ENCODE measurements at places on chromosomes 13 and 19. TPM values are rescaled to one million over a fixed set of nuclear protein-coding genes. Genes with fewer than 3 reads are reported as not detected.

DNA sequence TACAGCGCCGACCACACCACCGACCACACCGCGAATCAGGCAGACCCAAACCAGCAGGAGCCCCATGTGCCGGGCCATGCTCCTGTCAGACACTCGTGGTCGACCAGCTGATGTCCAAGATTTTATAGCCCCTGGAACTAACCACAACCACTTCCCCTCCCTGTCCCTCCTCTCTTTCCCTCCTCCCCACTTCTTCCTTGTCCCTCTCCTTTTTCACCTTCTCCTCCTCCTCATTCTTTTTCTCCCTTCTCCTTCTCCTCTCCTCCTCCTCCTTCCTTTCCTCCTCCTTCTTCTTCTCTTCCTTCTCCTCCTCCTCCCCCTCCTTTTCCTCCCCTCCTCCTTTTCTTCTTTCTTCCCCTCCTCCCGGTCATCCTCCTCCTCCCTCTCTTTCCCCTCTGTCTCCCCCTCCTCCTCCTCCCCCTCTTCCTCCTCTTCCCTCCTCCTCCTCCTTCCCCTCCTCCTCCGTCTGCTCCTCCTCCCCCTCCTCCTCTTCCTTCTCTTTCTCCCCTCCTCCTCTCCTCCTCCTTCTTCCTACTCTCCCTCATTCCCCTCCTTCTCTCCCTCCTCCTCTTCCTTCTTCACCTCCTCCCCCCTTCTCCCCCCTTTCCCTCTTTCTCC is 670 bp downstream of the BSPH1 start:
- H3K27ac ChIP-seq = no peak overlapping the region
- no peak overlapping the region for H3K4me3 ChIP-seq
- DNase-seq = no peak
- no peaks in the 10 kb centered on the region for H3K36me3 ChIP-seq

DNA sequence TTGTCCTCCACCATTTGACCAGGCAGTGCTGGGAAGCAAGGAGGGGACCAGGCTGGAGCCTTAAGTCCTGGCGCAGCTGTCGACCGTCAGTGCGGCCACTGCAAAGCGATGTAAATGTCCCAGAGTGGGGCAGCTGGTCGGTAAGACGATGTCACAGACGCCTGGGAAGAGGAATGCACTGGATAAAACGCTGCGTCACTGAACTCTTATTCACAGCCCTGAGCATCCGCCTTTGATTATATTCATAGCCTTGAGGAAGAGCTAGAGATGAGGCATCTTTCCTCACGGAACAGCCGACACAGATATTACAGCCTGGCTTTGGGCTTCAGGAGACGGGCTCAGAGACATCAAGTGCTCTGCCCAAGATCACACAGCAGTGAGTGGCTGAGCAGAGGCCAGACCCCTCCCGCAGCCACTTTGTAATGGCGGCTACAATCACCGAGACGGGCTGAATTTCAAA is 17.6 kb upstream of the TUBGCP3 start:
- peaks cover 12% of the 10 kb centered on the region for H3K4me1 ChIP-seq
- H3K4me3 ChIP-seq = peak overlapping the region; percentile 52
- H3K27me3 ChIP-seq = no peaks in the 10 kb centered on the region
- DNase-seq = peak; percentile 42
- H3K27ac ChIP-seq = peak overlapping the region; percentile 65
- no peaks in the 10 kb centered on the region for H3K36me3 ChIP-seq

DNA sequence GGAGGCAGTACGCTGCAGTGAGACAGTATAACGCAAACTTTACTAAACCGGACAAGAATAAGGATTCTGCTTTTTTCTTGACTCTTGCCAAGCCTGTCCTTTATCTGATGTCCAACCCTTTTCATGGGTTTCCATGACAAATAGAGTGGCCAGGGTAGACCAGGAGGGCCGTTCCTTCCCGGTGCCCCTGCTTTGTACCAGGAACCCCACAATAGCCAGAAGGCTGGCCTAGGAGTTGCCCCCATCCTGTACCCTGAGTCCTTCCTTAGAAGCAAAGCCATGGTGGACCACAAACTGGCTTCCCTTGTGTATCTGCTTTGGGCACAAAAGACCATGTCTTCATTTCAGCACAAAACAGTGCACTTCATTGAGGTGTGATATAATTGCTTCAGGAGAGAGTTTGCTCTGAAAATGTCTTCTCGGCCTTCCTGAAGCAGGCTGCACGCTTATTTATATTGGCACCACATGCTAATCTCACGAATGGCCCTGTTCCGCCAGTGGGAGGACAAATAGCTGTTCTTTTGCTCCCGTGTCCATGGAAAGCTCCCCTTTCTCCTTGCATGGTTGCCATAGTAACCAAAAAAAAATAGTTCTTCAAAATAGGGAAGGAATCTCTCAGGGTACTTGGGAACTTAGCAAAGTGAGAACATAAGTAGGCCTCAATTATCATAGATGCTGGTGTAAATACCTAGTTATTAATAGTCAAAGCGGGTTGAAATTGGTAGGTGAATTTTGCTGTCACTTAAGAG is 222.1 kb downstream of the ZIC5 start:
- H3K4me1 ChIP-seq = no peaks in the 10 kb centered on the region
- no peak overlapping the region for H3K4me3 ChIP-seq
- no peak overlapping the region for H3K27ac ChIP-seq
- no peak for DNase-seq

DNA sequence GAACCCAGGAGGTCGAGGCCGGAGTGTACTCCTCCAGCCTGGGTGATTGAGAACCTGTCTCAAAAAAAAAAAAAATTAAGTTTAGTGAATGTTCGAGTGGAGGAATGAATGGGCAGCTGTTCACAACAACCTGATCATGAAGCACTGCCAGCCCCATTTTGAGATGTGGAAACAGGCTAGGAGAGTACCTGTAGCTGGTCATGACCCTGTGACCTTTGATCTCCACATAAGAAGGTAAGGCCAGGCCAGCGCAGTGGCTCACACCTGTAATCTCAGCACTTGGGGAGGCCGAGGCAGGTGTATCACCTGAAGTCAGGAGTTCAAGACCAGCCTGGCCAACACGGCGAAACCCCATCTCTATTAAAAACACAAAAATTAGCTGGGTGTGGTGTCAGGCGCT is 7.6 kb downstream of the RAVER1 start:
- no peaks in the 10 kb centered on the region for H3K4me1 ChIP-seq
- H3K27ac ChIP-seq = no peak overlapping the region
- H3K27me3 ChIP-seq = no peaks in the 10 kb centered on the region
- peaks cover 98% of the 10 kb centered on the region for H3K36me3 ChIP-seq
- H3K4me3 ChIP-seq = no peak overlapping the region

GRCh38 chr13:98398581-98398980 is 178.3 kb downstream of the STK24 start:
- no peak overlapping the region for H3K4me3 ChIP-seq
- no peak for DNase-seq
- H3K27ac ChIP-seq = no peak overlapping the region
- no peaks in the 10 kb centered on the region for H3K27me3 ChIP-seq

DNA sequence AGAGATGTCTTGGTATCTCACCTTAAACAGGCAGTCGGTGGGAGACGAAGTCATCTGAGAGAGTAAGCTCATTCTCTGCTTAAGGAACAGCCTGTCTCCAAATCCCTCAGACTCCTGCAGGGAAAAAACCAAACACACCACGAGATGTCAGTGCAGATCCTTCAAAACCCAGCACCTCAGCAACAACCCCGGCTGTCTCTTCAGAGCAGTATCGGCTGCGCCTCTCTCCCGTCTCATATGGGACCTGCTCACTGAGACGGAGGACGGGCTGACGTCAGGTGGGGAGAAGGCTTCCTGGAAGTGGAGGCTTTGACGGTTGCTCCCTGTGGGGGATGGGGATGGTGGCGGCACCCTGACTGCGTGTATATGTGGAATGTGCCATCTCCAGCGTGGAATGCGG is 43.6 kb downstream of the ANKRD27 start:
- no peak for DNase-seq
- H3K4me1 ChIP-seq = no peaks in the 10 kb centered on the region
- no peak overlapping the region for H3K4me3 ChIP-seq
- H3K27ac ChIP-seq = no peak overlapping the region
- peaks cover 38% of the 10 kb centered on the region for H3K36me3 ChIP-seq

DNA sequence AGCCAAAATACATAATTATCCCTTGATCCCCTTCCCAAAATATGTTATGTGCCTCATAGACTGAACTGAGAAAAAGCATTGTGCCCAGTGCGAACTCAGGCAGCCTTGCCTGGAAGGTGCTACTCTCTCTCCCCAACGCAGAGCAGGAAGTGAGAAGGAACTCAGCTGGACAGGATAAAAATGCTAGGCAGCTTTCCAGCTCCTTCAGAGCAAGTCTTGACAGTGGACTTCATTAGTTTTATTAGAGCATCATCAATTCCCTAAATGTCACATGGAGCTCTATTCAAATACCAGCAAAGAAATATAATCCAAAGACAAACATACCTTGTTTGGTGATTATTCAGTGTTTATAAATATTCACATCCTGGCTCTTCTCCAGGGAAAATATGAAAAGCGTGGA is 202.4 kb downstream of the RFC3 start:
- no peaks in the 10 kb centered on the region for H3K27me3 ChIP-seq
- H3K4me1 ChIP-seq = no peaks in the 10 kb centered on the region
- no peak overlapping the region for H3K27ac ChIP-seq
- no peaks in the 10 kb centered on the region for H3K36me3 ChIP-seq
- no peak overlapping the region for H3K4me3 ChIP-seq

GRCh38 chr13:114282041-114282670 is 755 bp downstream of the UPF3A start:
- no peaks in the 10 kb centered on the region for H3K27me3 ChIP-seq
- H3K4me1 ChIP-seq = peaks cover 39% of the 10 kb centered on the region
- peaks cover 3% of the 10 kb centered on the region for H3K36me3 ChIP-seq
- peak; percentile 93 for DNase-seq
- peak overlapping the region; percentile 88 for H3K27ac ChIP-seq

- no peaks in the 10 kb centered on the region for H3K27me3 ChIP-seq
- DNase-seq = no peak
- H3K4me3 ChIP-seq = no peak overlapping the region
- peaks cover 68% of the 10 kb centered on the region for H3K4me1 ChIP-seq
- no peaks in the 10 kb centered on the region for H3K36me3 ChIP-seq
- H3K27ac ChIP-seq = peak overlapping the region; percentile 93
Observed at GRCh38 chr13:110367620-110368019, 60.5 kb downstream of the COL4A2 start.

DNA sequence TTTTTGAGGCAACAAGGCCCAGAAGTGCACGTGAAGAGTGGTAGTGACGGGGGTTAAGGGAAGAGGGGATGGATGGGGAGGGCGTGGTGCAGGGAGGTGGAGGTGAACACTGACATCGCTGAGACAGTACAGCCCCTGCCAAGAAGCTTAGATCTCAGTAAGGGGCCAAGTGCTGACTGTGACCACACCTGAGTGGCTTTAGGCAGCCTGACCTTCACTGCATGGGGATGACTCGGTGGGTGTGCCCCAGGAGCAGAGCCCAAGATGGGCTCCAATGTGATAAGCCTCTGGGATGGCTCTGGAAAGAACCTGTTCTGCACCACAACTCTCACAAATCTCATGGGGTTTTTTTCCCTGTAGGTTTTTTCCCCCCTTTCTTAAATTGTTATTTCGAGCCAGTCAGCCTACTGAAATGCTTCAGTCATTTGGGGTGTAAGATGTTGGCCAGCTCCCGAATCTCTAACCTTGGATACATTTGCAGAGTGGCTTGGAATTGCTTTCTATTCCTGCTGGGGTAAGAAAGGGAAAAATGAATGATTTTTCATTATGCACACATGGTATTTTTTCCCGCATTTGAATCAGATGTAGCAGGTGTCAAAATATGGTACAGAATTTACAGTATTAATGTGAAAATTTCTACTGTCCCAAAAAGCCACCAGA is 165.0 kb downstream of the TM9SF2 start:
- no peaks in the 10 kb centered on the region for H3K27me3 ChIP-seq
- H3K36me3 ChIP-seq = no peaks in the 10 kb centered on the region
- H3K4me3 ChIP-seq = no peak overlapping the region
- H3K27ac ChIP-seq = no peak overlapping the region
- no peaks in the 10 kb centered on the region for H3K4me1 ChIP-seq

DNA sequence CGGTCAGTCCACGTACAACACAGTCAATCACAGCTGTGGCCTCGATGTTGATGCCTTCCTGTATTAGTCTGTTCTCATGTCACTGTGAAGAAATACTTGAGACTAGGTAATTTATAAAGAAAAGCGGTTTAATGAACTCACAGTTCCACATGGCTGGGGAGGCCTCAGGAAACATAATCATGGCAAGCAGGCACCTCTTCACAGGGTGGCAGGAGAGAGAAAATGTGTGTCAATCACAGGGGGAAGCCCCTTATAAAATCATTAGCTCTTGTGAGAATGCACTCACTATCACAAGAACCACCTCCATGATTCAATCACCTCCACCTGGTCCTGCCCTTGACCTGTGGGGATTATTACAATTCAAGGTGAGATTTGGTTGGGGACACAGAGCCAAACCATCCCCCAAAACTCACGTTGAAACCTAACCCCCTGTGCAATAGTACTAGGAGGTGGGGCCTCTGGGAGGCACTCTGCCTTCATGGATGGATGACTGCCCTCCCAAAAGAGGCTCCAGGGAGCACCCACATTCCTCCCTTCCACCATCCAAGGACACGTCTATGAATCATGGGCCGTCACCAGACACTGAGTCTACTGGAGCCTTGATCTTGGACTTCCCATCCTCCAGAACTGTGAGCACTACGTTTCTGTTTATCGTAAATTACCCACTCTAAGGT is 2.3 kb upstream of the PROZ start:
- peaks cover 5% of the 10 kb centered on the region for H3K27me3 ChIP-seq
- H3K27ac ChIP-seq = no peak overlapping the region
- H3K4me1 ChIP-seq = peaks cover 22% of the 10 kb centered on the region
- H3K36me3 ChIP-seq = no peaks in the 10 kb centered on the region
- no peak for DNase-seq
- no peak overlapping the region for H3K4me3 ChIP-seq

DNA sequence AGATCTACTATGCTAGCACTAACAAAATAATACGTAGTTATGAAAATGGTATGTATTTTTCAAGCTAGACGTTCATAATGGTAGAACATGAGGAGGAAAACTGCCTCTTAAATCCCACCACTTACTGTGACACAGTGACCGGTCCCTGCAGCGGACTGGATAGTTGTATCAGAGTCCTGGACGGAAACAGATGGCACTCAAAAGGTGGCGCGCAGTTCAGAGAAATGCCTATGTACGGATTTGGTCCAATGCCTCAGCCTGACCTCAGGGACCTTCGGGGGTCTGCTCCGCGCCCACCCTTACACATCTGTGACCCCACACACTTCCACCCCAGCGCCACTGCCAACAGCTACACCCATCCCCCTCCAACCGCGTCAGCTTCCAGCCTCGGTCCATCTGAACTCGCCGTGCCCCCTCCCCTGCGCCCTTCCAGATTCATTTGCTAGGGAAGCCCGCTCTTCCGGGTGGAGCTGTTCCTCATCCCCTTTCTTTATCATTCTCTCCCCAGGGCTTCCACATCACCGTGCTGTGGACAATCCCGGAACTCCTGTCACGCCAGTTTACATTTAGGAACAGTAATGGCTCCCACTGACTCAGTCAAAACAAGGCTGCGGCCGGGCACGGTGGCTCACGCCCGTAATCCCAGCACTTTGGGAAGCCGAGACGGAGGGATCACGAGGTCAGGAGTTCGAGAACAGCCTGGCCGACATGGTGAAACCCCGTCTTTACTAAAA is 792 bp upstream of the LENG8 start:
- H3K27ac ChIP-seq = peak overlapping the region; percentile 96
- H3K4me1 ChIP-seq = peaks cover 62% of the 10 kb centered on the region
- no peaks in the 10 kb centered on the region for H3K27me3 ChIP-seq

The SLC25A15 gene
- total RNA-seq = 5.1 TPM

The GTF2F1 gene
- total RNA-seq = 53.3 TPM

The SPRED3 gene
- 0.83 TPM for total RNA-seq

The DKKL1 gene
- total RNA-seq = 0.83 TPM

The ZNF763 gene
- total RNA-seq = 5.4 TPM

The NFIX gene
- 81.0 TPM for total RNA-seq

The SCN1B gene
- total RNA-seq = 8.3 TPM

The PLIN4 gene
- 103 TPM for total RNA-seq

Measured in esophagus muscularis mucosa (tissue), 4 donors.